ENCODE measurements at places on chromosomes 5 and 9.

DNA sequence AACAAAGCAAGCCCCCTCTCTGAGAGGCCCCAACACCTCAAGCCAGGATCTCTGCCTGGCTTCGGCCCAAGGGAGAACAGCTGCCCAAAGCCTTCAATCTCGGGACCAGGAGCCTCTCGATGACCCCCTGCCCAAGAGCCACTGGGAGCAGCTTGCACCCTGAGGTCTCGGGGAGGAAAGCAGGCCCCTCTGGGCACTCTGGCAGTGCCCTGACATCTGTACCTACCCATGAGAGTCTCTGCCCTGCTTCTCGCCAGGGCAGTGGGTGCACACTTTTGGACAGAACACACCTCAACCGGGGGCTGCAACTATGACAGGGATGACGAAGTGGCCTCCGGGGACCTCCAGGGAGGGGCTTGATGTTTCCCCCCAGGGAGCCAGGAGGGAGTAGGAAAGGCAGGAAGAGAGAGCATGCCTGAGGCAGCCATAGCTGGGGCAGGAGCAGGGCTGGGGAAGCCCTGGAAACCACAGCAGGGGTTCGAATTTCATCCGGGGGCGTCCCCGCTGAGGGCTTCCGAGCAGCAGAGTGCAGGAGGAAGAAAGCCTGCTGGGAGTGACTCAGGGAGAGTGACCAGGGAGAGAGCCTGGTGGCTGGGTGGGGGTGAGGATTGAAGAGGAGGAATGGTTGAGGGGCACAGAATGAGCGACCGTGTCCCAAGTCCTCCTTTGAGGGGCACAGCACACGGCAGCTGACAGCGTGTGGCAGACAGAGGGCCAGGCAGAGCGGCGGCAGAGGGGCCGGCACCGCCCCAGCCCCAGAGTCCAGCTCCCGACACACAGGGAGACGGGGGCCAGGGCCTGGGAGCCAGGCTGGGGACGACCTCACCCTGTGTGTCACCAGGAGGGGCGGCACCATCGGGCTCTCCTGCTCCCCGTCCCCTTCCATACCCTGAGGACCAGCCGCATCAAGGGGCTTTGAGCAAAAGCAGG is 1.8 kb downstream of the LPCAT1 start:
- peak; percentile 84 for DNase-seq

- no peak for DNase-seq
Measured at GRCh38 chr5:157116483-157116954, 7.7 kb upstream of the HAVCR2 start.

- no peak for DNase-seq
Measured at GRCh38 chr9:95277509-95277908, 40.0 kb downstream of the FANCC start.

DNA sequence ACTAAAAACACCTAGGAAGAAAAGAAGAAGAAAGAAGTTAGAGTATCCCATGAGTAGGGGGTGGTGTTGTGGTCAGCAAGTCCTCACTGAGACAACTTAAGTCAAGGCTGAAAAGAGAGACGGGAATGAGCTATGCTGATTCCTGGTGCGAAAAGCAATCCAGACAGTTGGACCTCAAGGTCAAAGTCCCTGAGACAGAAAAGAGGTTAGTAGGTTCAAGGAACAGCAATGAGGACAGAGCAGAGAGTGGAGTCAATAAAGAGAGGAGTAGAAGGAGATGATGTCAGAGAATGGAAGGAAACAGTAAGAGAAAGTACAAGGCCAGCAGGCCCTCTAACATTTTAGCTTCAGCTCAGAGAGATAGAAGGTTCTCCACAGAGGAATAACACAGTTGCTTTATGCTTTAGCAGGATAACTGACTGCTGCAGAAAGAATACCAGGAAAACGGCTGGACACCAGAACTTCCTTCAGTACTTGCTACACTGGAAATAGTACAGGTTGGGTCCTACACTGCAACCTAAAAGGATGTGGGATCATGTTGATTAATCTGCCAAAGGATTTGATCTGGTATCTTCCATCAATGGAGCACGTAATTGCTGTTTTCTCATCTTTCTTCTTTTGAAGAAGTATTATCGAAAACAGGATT is 43.6 kb downstream of the GNAQ start:
- no peak for DNase-seq

DNA sequence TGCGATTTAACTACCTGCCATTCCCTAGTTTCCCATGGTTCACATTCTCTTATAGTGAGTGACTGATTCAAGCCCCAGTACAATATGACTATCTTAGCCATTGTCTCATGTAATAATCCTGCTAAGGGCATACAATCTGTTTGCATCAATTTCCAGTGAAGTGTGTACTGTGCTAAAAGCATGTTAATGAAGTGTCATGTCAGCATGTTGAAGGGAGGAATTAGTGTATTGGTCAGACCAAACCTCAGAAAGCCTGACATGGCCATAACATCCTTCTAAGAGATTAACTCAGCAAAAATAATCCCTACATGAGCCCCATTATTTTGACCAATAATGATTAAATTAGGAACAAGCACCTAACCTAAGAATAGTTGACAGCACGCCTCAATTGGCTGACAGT is 442.4 kb downstream of the ENC1 start:
- DNase-seq: no peak

GRCh38 chr5:141543053-141543452 is 54.2 kb downstream of the PCDHGC5 start:
- DNase-seq: no peak

- peak; percentile 28 for DNase-seq
Measured at GRCh38 chr5:7606840-7607465, 211.0 kb downstream of the ADCY2 start.

- DNase-seq: no peak
Measured at GRCh38 chr5:10892147-10892910, 131.3 kb upstream of the DAP start.

Data from fibroblast of lung (primary cell).